Bronchial smooth muscle cell (primary cell): ENCODE measurements at places on chromosomes 16 and 17. TPM values are rescaled to one million over a fixed set of nuclear protein-coding genes. Genes with fewer than 3 reads are reported as not detected.

The HYDIN gene
- total RNA-seq, result 0.26 and 0.63 TPM in 2 replicates

The MYBBP1A gene
- total RNA-seq, result 21.9 and 32.3 TPM in 2 replicates

The CA10 gene
- not detected in 2 replicates for total RNA-seq

The KRTAP1-5 gene
- not detected in 2 replicates for total RNA-seq

The RETREG3 gene
- total RNA-seq, result 40.4 and 41.9 TPM in 2 replicates

The GNGT2 gene
- not detected in 2 replicates for total RNA-seq

The DNAH17 gene
- under 0.01 TPM in 1 of 2 replicates, not detected in the other for total RNA-seq
